ENCODE measurements at places on chromosomes 16 and 17. TPM values are rescaled to one million over a fixed set of nuclear protein-coding genes. Genes with fewer than 3 reads are reported as not detected.

The PRSS22 gene
- total RNA-seq: not detected

The TBL3 gene
- 25.3 TPM for total RNA-seq

The TK1 gene
- 3.2 TPM for total RNA-seq

The PNMT gene
- 1.2 TPM for total RNA-seq

The TMC8 gene
- 454 TPM for total RNA-seq

The CD300LG gene
- not detected for total RNA-seq

DNA sequence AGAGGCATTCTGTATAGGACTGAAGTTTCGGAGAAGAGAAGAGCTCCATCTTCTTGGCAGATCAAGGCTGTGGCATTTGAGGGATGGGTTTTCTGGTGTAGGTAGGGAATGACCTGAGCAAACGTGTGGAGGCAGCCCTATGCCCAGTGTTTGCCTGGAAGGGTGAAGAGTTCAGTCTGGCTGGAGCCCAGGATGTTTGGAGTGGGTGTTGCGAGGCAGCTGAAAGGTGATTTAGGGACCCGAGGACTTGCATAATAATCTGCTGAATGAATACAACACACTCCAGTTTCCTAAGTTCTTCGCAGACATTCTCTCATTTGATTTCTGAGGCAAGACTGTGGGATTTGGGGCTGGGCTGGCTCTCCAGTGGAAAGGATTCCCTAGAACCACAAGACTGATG is 186.2 kb downstream of the CYLD start:
- DNase-seq: no peak

- DNase-seq: no peak
These were observed 7.0 kb upstream of the TMEM92 start for GRCh38 chr17:50267074-50267841.

DNA sequence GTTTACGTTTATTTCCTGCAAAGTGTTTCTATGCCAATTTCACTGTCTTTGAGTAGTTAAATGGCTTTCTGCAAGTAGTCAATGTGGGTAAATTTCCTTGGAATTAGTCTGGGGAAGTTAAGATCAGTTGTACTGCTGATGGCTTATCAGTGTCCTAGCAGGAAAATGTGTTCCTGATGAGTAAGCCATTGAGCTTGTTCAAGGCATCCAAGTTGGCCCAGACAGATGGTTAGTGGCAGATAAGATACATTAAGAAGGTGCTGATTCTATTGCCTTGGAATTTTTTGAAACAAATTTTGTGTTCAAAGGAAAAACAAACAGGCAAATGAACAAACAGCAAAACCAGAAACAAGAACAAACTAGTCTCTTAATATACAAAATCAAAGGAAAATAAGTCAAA is 258.4 kb downstream of the MAP2K6 start:
- no peak for DNase-seq

GRCh38 chr17:74424117-74424516 is 7.8 kb upstream of the GPRC5C start:
- DNase-seq: no peak

GRCh38 chr16:46848768-46849764 is 18.1 kb upstream of the C16orf87 start:
- no peak for DNase-seq

GRCh38 chr17:75683583-75683982 is 16.4 kb downstream of the SAP30BP start:
- no peak for DNase-seq

GRCh38 chr16:87835882-87836331 is 33.4 kb downstream of the SLC7A5 start:
- no peak for DNase-seq

DNA sequence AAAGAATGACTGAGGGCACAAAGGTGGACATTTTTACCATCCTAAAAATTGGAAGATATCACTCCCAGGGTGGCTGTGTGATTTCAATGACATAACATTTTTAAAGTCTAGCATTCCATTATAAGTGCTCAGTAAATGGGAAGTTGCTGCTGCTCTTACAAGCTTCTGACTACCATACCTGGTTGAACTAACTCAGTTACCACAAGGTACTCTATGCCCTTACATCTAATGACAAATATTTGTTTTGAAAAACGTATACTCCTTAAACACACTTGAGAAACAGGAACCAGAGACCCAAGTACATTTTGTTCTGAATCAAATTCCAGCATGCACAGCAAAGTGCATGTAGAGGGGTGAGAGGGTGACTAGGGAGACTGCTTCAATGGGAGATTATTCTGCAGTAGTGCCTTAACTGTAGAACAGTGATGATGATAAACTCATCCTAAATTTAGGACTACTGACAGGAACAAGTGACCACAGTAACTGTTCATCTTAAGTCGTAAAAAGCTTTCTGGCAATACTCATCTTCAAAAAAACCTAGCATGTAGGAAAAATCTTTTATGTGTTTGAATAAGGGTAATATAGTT is 83.5 kb downstream of the KANSL1 start:
- DNase-seq: no peak

DNA sequence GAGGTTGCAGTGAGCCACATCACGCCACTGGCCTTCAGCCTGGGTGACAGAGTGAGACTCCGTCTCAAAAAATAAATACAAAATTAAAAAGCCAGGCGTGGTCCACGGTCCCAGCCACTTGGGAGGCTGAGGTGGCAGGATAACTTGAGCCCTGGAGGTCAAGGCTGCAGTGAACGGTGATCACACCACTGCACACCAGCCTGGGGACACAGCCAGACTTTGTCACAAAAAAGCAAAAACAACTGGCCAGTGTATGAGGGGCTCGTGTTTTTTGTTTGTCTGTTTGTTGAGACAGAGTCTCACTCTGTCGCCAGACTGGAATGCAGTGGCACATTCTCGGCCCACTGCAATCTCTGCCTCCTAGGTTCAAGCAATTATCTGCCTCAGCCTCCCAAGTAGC is 1.2 kb upstream of the UBB start:
- no peak for DNase-seq

GRCh38 chr16:66020642-66021041 is 345.8 kb upstream of the CDH5 start:
- no peak for DNase-seq

DNA sequence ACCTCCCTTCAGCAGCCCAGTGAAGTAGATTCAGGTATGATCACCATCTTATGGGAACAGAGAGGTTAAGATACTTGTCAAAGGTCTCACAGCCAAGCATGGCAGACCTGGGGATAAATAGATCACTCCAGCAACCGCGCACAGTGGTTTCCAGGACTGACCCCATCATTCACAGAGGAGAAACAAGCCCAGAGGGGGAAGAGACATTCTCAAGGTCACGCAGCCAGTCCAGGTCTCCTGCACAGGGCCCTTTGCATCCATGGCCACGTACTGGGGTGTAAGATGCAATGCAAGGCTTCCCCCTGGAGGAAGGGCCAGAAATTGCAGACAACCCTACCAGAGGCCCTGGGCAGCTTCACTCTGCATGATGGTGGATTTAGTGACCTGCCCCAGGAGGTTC is 19.9 kb downstream of the TLE7 start:
- peak; percentile 39 for DNase-seq

- peak; percentile 59 for DNase-seq
These were observed 2.9 kb downstream of the PHOSPHO1 start for GRCh38 chr17:49227436-49228261.

- DNase-seq: no peak
These were observed 55.7 kb downstream of the GNA13 start for GRCh38 chr17:65000798-65001197.

- DNase-seq: no peak
These were observed 11.3 kb downstream of the NAT9 start for GRCh38 chr17:74764751-74765286.

DNA sequence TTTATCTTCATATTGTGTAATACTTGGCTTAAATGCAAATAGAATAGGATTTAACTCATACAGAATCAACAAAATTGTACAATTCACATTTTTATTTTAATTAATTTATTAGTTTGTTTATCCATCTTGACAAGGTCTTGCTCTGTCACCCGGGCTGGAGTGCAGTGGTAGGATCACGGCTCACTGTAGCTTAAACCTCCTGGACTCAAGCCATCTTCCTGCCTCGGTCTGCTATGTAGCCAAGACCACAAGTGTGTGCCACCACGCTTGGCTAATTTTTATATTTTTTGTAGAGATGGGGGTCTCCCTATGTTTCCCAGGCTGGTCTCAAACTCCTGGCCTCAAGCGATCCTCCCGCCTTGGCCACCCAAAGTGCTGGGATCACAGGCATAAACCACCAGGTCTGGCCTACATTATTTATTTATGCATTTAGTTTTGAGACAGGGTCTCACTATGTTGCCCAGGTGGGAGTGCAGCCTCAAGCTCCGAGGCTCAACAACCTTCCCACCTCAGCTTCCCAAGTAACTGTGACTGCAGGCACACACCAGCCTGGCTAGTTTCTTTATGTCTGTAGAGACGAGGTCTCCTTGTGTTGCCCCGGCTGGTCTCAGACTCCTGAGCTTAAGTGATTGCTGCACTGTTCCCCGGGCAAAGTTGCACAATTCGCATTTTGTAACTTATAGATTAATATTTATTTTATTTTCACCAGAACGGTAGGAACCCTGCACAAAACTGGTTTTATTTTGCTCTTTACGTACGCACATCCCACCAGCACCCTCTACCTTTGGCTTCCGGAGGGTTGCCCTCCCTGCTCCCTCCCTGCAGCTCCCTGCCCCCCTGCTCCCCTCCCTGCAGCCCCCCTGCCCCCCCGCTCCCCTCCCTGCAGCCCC is 4.9 kb downstream of the DPEP1 start:
- DNase-seq: no peak

DNA sequence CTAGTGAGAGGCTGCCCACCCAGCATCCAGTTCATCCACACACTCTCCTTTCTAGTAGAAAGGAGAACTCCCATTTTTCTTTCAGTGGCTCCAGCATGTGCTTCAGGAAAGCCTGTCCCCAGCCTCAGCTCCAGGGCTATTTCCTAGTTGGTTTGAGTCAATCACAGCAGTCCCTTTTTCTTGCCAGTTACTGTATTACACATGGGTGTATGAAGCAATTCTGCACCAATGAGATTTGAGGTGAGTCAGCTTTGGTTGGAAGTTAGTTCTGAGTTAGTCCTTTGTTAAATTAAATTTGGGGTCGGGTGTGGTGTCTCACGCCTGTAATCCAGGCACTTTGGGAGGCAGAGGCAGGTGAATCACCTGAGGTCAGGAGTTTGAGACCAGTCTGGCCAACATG is 24.8 kb downstream of the RAD51D start:
- no peak for DNase-seq

DNA sequence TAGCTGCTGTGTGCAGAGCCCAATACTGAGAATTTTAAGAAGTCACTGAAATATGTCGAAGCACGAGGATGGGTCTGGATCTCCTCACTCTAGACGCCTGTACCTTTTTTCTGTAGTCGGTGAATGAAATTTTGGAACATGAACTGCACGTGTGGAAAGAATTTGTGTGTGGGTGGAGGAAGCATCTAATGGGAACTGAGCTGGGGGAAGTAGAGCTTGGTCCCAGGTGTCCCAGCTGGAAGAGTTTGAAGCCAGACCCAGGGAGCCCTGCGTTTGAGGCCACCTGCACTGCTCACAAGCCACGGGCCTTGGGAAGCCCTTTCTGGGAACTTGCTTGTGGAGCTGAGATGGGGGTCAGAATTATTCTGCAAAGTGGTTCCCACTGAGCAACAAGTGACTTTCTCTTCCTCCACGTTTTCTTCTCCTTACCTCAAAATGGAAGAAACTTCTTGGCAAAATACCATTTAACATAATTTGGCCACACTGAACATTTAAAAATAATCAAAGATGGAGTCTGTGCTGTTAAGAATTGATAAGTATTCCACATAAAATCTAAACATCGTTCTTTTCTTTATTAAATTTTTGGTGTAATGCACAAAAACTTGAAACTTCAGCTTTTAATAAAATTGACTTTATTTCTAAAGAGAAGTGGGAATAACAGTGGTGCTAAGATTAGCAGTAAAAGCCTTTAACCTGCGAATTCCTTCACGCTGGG is 163.8 kb downstream of the PRKCA start:
- DNase-seq: no peak

DNA sequence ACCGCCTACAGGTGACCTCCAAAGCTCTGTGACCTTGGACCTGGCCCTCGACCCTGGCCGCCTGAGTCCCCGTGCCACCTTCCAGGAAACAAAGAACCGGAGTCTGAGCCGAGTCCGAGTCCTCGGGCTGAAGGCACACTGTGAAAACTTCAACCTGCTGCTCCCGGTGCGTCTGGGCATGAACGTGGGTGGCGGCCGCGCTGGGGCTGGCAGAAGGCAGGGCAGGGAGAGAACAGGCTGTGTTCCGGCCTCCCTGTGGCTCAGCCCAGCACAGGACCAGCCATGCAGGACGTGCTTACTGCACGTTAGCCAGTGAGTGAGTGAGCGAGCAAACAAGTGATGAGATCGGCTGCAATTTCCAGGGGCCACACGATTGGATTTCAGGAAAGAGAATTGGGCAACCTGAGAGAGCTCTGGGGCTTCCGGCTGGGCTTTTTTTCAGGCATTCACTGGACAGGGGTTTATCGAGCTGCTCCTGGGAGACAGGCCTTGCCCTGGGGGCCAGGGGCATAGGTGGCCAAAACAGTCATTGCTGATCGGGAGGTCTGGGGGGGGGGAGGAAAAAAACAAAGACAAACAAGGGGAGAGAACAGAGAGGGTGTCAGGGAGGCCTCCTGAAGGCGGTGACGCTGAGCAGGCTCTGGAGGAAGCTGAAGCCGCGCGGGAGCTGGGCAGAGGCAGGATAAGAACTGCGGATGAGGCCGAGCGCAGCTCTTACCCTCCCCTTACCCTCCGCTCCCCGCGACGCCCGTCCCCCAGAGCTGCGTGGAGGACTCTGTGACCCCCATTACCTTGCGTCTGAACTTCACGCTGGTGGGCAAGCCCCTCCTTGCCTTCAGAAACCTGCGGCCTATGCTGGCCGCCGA is 16.9 kb downstream of the ITGAX start:
- no peak for DNase-seq

DNA sequence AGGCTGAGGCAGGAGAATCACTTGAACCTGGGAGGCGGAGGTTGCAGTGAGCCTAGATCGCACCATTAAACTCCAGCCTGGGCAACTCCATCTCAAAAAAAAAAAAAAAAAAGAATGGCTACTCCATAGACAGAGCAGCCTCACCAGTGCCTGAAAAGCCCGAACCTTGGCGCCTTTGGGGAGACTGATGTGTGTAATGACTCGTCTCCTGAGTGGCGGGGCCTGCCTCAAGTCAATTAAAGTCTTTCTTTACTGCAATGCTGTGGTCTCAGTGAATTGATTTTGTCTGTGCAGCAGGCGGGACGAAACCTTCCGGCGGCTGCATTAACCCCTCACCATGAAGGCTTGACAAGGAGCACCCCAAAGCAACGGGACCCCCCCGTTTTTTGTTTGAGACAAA is 3.5 kb upstream of the UQCC4 start:
- DNase-seq: no peak

- peak; percentile 83 for DNase-seq
These were observed 7.4 kb upstream of the SCIMP start for GRCh38 chr17:5241861-5242671.

All from CD4-positive, CD25-positive, alpha-beta regulatory T cell (primary cell).